SK-N-DZ (cell line): ENCODE measurements at places on chromosomes 5 and 9.

GRCh38 chr5:138725153-138725817 lies 27.9 kb upstream of the CTNNA1 start:
- peak; percentile 72 for DNase-seq

DNA sequence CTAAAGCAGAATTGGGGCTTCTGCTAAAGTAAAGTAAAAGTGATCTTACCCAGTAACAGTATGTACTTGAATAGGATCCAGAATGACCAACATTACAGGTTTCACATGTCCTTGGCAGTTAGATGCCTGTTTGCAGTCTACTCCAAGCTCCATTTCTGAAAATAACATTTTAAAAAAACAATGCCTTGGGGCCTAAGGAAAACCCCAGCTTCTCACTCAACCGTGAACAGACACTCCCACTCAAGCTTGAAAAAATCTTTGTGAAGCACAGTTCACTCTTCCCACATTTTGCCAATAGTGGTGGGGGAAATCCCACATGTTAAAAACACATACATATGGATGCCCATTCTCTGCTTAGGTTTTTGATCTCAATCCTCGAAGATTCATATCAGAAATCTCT lies 304.1 kb downstream of the ARRDC3 start:
- no peak for DNase-seq

- DNase-seq: no peak
Measured at GRCh38 chr9:24817756-24818155, 272.1 kb upstream of the IZUMO3 start.

DNA sequence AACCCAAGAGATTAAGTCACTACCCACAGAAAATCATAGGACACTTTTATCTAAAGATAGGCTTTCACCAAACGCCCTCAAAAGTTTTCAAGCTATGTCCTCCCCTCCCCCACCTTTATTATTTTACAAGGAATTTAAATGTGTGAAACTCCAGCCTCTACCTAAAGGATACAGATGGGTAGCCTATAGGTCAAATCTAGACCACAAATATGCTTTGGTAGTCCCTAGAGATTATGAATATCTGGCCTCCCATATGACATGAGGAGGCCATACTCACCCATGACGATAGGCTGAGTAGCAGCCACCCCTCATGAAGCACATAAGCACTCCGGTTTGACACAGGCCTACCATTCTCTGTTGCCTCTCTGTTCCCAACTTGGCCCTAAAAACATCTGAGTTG lies 11.9 kb downstream of the SIL1 start:
- DNase-seq: no peak

GRCh38 chr5:81023261-81023970 lies 63.3 kb downstream of the RASGRF2 start:
- peak; percentile 81 for DNase-seq

DNA sequence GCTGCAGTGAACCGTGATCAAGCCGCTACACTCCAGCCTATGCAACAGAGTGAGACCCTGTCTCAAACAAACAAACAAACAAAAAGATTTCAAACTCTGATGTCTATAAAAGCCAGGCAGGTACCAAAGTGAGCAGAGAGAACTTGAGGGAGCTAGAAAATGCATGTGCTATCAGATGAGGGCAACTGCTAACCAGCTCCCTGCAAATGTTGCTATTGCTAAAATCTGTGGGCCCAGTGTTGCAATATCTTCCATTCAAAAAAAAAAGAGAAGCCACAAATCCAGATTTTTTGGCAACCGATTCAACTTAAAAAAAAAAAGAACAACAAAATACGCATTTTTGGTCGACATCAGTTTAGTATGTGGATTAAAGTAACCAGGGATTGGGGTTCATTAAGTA lies 5.5 kb downstream of the UBE2D2 start:
- DNase-seq: no peak

- no peak for DNase-seq
Measured at GRCh38 chr9:104779946-104780535, 16.1 kb downstream of the NIPSNAP3B start.

DNA sequence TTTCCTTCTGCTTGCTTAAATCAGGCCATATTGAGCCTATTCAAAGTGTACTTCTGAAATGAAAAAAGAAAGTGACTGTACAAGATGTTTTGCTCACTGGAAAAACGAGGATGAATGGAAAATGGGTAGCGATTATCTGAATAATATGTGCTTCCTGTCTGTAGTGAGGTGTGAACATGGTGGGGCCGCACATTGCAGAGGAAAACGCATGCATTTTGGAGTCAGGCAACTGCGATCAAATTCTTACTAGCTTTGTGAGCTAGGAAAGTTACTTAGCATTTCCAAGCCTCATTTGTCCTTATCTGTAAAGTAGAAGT lies 73.0 kb upstream of the PRSS3 start:
- no peak for DNase-seq
